NCI-H2171 (cell line): ENCODE measurements at places on chromosomes 2 and 18.

DNA sequence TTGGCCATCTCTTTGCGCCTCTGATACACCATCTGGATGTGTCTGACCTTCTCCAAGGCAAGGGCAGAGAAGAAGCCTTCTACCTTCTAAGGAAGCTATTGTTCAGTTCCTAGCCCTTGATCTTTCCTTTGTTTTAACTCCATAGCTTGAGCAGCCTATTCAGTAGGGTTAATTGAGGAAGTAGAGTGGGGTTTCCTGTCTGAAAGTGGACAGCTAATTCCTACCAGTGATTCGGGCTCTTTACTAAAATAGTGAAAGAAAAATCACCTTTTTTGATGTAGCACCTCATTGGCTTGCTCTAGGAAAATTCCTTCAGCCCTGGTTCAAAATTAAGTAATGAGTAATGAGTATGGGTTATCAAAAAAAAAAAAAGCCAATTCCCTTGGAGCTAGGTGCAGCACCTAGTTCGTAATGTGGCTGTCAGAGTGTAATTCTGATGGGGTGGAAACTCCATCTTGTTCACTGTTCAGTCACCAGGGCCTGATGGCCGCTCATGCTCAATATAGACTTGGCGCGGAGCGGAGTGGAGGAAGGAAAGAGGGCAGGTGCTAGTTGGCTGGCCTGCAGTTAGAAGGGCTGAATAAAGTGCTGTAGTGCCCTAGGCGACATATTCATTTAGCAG is 2.9 kb upstream of the MGAT5 start:
- DNase-seq, result no peak

DNA sequence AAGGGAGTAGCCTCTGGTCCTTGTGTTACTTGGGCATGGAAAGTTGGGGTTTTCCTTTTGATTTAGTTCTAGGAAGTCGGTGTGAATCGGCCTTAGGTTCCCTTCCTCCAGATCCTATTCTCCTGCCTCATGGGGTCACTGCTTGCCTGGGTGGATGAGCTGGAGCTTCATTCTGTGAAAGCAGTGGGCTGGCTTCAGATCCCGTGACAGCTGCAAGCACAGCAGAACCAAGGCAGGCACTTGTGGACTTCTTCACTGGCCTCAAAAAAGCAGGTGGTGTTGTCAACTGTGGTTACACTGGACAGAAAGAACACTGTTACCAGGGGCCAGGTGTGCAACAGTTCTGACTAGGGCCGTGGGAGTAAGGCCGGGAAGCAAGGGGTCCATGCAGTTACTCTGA is 243.4 kb downstream of the LDLRAD4 start:
- no peak for DNase-seq

GRCh38 chr2:13919981-13920382 is 712.5 kb upstream of the LRATD1 start:
- no peak for DNase-seq

GRCh38 chr2:112572005-112572404 is 12.4 kb upstream of the CHCHD5 start:
- no peak for DNase-seq

GRCh38 chr2:77538031-77538430 is 15.9 kb upstream of the LRRTM4 start:
- no peak for DNase-seq

- peak; percentile 39 for DNase-seq
Measured at GRCh38 chr2:50126845-50127244, 905.1 kb downstream of the NRXN1 start.

GRCh38 chr18:6118080-6118479 is 222.8 kb upstream of the TMEM200C start:
- DNase-seq, result no peak

DNA sequence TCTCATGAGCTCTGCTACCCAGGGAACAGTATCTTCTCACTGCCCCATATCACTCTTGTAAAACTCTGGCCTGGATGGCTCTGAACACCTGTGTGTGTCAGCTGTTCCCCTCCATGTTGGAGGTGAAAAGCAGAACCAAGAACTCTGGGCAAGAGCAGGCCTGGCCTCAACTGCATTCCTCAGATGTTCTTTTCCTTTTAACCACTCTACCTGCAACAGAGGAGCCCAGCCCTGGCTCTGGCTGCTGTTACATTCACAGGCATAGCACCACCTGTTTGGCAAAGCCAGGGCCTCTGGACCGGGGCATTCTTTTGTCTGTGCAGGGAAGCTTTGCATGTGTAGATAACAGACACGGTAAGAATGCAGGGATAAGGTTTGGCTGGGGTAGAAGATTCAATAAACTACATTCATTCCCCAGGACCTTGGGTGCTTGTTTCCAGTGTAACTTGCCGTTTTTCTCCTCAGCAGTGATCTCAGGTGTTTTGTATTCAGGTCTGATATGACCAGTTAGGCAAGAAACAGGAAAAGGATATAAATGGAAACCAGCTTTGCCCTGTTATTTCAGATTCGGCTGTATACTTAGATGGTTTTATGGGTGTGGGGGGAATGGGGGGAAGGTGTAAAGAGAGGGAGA is 95.1 kb downstream of the SPTBN1 start:
- no peak for DNase-seq

DNA sequence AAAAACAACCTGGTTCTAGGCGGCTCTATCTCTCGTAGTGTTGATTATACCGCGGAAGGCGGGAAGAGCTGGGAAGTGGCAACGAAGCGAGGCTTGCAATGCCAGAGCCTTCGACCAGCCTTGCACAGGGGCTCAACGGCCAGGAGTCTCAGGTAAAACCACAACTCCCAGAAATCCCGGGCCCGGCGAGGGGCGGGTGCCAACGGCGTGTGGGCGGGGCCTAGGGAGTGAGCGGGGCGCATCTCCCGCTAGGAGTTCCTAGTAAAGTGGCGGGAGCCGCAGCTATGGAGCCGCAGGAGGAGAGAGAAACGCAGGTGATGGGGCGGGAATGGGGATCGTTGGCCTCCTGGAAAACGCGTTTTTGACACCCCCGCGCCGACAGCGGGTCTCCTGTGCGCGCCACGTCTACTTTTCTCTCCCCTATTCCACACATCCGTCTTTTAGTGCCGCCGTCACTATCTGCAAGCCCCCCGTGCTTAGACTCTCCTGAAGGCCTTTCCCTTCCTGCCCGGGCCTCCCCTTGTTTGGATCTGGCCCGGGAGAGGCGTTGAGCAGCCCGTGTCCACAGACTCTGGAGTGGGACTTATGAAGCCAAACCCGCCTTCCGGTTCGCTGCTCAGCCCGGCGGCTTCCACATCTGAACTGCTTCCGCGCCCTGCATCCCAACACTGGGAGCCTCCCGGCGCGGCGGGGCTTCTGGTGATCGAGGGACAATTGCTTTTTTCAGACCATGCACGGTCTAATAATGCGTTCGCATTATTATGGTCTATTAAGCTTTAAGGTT is at the start of gene HAUS1:
TSS of gene HAUS1 (plus strand) at position 258 of the 784 bp plus-strand sequence. CDS start at position 285, 27 bp downstream.
- DNase-seq, result peak; percentile 91

GRCh38 chr2:112843836-112844235 is 7.3 kb upstream of the IL1B start:
- no peak for DNase-seq

- DNase-seq, result no peak
Measured at GRCh38 chr2:25420820-25421237, 79.1 kb upstream of the DNMT3A start.

DNA sequence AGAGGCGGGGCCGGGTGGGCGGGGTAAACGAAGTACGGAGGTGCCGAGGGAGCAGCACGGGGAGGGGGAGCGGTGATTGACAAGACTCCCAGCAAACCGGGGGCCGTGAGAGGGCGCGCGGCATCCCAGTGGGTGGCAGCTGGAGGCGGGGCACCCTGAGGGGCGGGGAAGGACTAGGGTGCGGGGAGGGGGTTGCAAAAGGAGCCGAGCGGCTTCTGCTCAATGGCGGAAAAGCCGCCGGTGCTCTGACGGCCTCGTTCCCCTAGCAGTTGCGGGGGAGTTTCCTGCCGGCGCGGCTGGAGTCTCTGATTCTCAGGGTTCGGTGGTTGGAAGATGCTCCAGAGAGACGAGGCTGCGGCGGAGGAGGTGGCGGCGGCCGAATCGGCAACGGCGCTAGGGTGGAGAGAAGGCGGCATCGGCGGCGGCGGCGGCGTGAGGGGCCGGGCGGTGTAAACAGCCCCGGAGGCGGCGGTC is at the start of gene PPM1B:
TSS of gene PPM1B (plus strand) at position 195 of the 474 bp plus-strand sequence. CDS start 32,325 bp downstream, outside the sequence.
- no peak for DNase-seq

DNA sequence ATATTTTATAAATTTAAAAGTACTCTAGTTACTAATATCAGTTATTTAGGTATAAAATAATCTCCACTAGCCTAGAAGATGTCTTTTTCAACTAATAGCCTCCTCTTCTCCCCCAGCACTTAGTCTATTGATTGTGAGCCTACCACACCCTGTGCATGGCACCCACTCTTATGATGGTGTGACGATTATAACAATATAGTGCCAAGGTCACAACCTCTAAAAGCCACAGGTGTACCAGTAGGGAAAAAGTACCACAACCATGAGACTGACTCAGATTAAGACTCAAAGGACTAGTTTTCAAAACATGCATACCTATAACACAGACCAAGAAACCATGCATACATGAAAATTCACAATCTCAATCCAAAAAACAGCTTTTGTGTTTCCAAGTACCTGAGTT is 27.6 kb downstream of the THADA start:
- DNase-seq, result no peak
